ENCODE measurements at places on chromosomes 1 and 21. TPM values are rescaled to one million over a fixed set of nuclear protein-coding genes. Genes with fewer than 3 reads are reported as not detected.

The ARL8A gene
- 51.6 TPM for total RNA-seq

The C4BPA gene
- not detected for total RNA-seq

The UBASH3A gene
- total RNA-seq: 83.7 TPM

The UMODL1 gene
- total RNA-seq: 0.21 TPM

The DENND1B gene
- total RNA-seq: 22.3 TPM

Data from activated CD4-positive, alpha-beta T cell treated with anti-CD3 and anti-CD28 coated beads, Interleukin-2, amount 10 ng/mL, durations not matched to agents 7 days and 5 days (primary cell).